PC-9 (cell line): ENCODE measurements at places on chromosomes 12 and 14. TPM values are rescaled to one million over a fixed set of nuclear protein-coding genes. Genes with fewer than 3 reads are reported as not detected.

DNA sequence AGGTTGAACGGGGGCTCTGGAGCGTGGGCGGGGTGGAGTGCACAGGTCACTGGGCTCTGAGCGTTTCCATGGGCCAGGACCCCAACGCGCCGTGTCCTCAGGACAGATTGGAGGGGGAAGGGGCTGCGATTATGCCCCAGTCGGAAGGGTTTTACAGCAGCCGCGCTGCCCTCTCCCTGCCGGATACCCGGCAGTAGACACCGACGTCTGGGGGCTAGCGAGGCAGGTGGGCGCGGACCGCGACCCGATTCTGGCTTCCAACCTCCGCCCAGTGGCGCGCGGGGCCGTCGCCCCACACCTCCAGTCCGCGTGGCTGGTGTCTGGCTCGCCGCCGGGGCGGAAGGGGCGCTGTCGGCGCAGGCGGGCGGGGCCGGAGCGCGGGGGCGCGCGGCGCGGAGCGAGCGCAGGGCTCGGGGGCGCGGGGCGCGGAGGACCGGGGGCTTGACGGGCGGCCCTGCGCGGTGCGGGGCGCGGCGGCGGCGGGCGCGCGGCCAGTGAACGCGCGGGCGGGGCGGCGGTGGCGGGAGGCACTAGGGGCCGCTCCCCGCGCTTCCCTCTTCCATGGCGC lies 2.4 kb upstream of the KIF26A start:
- H3K27me3 ChIP-seq, result peaks cover 23% of the 10 kb centered on the region
- H3K4me3 ChIP-seq, result no peak overlapping the region
- H3K27ac ChIP-seq, result no peak overlapping the region

- peaks cover 34% of the 10 kb centered on the region for H3K4me1 ChIP-seq
- no peaks in the 10 kb centered on the region for H3K36me3 ChIP-seq
- H3K27ac ChIP-seq, result no peak overlapping the region
- no peaks in the 10 kb centered on the region for H3K27me3 ChIP-seq
- DNase-seq, result no peak
- no peak overlapping the region for H3K4me3 ChIP-seq
These were observed 162.3 kb downstream of the DAD1 start for GRCh38 chr14:22426711-22427110.

- no peak for DNase-seq
- peaks cover 9% of the 10 kb centered on the region; the same call in 1 of the 2 replicates for H3K36me3 ChIP-seq
- H3K4me1 ChIP-seq, result peaks cover 8% of the 10 kb centered on the region
- H3K4me3 ChIP-seq, result no peak overlapping the region
- no peaks in the 10 kb centered on the region for H3K27me3 ChIP-seq
These were observed 5.3 kb downstream of the RAD52 start for GRCh38 chr12:944211-944610.

- DNase-seq, result peak; percentile 88
- peak overlapping the region; percentile 98 for H3K4me3 ChIP-seq
- H3K36me3 ChIP-seq, result peaks cover 39% of the 10 kb centered on the region
- no peaks in the 10 kb centered on the region for H3K27me3 ChIP-seq
These were observed 5.3 kb downstream of the PHB2 start for GRCh38 chr12:6965026-6965661.

Gene BATF
- total RNA-seq, result 55.7 and 79.0 TPM in 2 replicates

DNA sequence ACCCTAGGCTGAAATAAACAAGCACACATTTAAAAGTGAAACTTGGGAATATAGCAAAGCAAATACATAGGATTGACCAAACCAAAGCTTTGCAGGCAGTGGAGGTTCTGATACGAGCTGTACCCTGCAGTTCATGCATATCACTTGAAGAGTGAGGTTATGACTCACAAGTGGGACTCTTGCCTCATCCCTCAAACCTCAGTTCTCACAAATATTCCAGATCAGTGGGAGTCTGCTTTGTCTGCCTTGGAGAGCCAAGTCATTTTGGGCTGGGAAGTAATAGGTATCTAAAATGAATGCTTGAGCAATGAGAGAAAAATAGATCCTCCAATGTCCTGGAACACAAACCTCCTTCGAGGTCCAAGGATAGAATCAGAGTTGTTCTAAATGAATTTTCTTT lies 116.4 kb downstream of the LRIG3 start:
- no peak overlapping the region for H3K27ac ChIP-seq
- no peaks in the 10 kb centered on the region for H3K36me3 ChIP-seq
- no peak for DNase-seq
- no peak overlapping the region for H3K4me3 ChIP-seq

DNA sequence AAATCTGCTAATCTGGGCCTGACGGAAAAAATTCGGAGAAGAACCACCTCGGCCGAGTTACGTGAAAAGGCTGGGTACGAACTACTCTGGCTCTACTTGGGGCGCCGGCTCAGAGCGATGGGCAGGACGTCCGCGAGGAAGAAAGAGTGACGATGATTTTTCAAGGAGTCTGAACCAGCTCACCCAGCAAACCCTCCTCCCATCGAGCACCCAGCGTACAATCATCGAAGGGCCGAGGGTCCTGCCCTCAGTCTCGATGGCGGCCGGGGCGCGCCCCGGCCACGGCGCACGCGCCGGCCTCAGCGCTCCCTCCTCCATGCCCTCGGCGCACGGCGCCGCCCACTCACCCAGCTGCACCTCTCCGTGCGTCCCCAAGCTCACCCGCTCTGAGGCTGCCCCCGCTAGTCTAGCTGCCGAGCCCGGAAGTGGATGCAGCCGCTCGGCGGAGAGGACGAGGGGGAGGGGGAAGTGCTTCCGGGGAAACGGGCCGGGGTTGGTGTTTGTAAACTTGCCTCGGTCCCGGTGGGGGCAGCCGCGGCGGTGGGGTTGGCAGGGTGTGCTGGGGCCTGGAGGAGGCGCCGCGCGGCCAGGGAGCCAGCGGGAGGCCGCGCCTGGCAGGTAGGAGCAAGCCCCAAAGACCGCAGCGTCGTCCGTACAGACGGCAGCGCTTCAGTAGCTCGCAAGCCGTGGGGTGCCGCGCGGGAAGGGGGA lies at the start of the genes CSAD and ZNF740:
Gene CSAD, minus strand, starts transcription at position 706 of the 711 bp plus-strand sequence. CDS start 7,455 bp downstream, outside the sequence.
Gene ZNF740, plus strand, starts transcription at position 503 of the 711 bp plus-strand sequence. CDS start 1,262 bp downstream, outside the sequence.
- H3K27ac ChIP-seq, result peak within 1 kb of the TSS; percentile 74
- H3K27me3 ChIP-seq, result no peaks in the 10 kb centered on the region
- peaks cover 34% of the 10 kb centered on the region for H3K36me3 ChIP-seq
- peak within 1 kb of the TSS; percentile 61 for H3K4me3 ChIP-seq

GRCh38 chr12:3273409-3273853 lies 196.3 kb downstream of the TSPAN9 start:
- H3K27ac ChIP-seq, result no peak overlapping the region
- 0 out of 2 replicates have a peak, but pooled peaks cover 17% of the 10 kb centered on the region for H3K27me3 ChIP-seq
- peaks cover 14% of the 10 kb centered on the region for H3K4me1 ChIP-seq
- peak; percentile 84 for DNase-seq

DNA sequence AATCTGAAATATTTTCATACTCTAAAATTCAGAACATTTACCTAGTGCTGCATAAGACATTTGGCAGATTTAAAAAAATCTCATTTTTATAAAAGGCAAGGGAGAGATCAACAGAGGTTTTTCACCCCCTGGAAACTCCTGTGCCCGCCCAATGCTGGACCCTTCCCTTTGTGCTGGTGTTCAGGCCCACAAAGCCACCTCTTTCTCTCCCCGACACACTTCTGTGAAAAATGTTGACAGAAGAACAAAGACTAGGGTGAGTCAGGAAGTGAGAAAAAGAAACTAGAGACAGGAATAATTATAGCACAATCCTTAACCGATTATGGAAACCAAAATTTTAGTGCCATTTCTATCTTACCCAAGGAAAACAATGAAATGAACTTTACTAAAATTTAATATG lies 197.7 kb upstream of the STXBP6 start:
- no peak for DNase-seq
- no peaks in the 10 kb centered on the region for H3K27me3 ChIP-seq
- no peaks in the 10 kb centered on the region for H3K36me3 ChIP-seq
- no peaks in the 10 kb centered on the region for H3K4me1 ChIP-seq
- H3K4me3 ChIP-seq, result no peak overlapping the region
- no peak overlapping the region for H3K27ac ChIP-seq

DNA sequence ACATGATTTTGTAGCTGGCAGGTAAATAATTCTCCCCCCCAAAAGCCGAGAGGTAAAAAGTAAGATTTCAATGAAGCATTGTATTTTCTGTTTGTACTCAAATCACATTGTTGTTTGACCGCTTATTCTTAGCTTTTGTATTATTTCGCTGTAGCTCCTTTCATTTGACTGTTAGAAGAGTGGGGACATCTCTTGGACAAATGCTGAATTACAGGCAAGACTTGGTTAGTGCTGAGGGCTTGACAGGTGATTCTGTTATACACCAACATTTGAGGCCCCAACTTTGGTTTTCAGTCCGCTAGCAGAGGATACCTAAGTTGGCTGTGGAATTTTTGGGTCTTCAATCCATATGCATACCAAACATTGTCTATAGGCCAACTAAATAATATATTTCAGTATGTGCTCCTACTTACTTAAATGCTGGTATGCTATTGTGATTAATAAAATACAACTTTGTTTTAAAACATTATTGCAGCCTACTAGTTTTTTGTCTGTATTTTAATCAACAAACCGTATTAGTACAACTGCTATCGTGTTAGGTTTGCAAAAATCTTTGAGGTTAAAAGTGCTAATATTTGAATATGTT lies 102.2 kb downstream of the ERC1 start:
- H3K4me1 ChIP-seq, result no peaks in the 10 kb centered on the region
- no peak overlapping the region for H3K4me3 ChIP-seq
- H3K36me3 ChIP-seq, result no peaks in the 10 kb centered on the region
- no peaks in the 10 kb centered on the region for H3K27me3 ChIP-seq

DNA sequence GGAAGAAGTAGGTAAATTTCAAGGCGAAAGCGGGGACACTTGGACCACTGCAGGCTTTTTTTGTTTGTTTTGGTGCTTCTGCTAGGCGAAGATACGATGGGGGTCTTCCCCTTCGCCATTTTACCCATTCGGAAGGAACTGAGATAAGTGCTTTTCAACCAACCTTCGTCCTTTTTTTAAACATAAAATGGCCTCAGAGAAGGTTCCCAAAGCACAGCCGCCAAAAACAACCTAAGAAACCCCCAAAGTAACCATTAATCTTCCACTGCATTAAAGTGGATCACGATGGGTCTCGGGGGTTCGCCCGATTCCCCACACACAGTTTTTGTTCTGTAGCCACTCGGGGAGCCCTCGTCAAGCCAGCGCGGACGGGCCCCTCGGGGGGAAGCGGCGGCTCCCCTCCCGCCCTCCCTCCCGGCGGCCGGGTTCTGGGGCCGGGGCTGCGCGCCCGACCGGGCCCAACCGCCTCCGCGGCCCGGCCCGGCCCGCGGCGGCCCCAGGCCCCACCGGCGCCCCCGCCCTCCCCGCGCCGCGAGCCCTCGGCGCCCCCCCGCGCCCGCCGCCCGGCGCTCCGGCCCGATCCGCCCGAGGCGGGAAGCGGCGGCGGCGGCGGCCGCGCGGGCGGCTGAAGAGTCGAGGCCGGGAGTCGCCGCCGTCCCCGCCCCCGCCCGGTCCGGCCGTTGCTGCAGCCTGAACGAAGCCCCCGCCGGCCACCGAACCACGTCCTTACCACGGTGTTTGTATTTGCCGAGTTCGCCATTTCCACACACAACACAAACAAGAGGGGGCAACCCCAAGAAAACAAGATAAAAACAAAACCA lies 790 bp downstream of the GTF2A1 start:
- peak overlapping the region; percentile 92 for H3K4me3 ChIP-seq
- no peaks in the 10 kb centered on the region for H3K27me3 ChIP-seq
- peaks cover 5% of the 10 kb centered on the region; the same call in 1 of the 2 replicates for H3K36me3 ChIP-seq
- H3K4me1 ChIP-seq, result peaks cover 25% of the 10 kb centered on the region
- DNase-seq, result no peak
